Activated CD4-positive, alpha-beta T cell treated with anti-CD3 and anti-CD28 coated beads, Interleukin-2, amount 50 U/mL, for 16 hours (primary cell): ENCODE measurements at places on chromosomes 11 and 22.

DNA sequence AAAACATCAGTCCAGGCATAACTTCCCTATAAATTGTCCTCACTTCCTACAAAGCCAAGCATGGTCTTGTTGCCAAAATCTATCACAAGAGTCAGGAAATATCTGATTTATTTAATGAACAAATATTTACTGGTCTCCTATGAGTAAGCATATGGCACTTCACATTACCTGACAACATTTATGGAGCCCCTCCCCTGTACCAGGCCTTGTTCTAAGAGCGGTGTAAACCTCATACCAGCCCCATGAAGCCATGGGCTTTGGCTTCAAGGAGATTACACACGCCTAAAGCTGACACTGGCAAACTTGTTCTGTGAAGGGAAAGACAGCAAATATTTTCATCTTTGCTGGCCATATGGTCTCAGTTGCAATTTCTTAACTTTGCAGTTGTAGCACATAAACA lies 43.0 kb upstream of the EIF3D start:
- no peak for DNase-seq

DNA sequence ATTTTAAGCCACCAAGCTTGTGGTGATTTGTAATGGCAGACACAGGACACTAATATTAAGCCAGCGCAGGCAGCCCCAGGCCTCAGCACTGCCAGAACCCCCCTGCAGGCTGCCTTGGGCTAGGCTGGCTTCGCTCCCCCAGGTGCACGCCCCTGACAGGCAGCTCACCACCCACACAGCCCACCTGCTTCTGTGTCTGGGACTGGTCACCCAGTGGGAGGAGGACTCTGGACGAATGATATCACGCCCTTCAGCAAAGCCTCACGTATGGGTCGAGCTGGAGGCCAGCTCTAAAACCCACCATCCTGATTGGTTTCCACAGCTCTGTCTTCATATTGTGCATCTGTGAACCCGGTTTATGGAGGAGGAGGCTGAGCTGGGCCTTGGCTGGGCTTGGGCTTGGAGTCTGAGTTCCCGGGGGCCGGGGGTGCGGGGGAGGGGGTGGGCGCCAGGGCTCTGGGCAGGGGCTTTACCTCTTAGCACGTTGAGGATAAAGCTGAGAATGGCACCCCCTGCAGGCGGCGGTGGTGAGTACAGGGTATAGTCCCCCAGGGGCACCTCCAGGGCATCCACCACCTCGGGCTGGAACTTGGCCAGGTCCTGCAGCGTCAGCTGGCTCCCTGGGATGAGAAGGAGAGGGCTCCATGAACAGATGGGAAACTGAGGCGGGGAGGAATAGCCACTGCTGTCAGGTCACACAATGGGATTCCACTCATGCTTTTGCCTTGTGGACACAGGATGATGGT lies 13.8 kb downstream of the GGT5 start:
- DNase-seq: peak; percentile 63

DNA sequence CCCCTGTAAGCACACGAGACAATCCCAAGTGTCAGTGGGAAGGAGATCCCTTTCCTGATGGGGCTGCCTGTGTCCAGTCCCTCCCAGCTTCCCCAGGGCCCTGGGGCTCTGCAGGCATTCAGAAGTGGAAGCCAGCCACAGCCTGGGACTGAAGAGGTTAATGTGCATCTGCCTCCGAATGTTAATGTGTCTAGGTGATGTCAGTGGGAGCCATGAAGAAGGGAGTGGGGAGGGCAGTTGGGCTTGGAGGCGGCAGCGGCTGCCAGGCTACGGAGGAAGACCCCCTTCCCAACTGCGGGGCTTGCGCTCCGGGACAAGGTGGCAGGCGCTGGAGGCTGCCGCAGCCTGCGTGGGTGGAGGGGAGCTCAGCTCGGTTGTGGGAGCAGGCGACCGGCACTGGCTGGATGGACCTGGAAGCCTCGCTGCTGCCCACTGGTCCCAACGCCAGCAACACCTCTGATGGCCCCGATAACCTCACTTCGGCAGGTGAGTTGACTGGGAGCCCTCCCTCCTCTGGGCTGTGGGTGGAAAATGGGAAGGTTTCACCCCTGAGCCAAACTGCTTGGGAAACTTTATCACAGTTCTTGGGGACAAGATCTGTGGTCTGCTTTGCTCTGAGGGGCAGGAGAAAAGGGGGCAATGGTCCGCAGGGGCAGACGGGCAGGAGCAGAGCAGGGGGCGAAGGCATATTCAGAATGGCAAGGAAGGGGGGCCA lies at the start of gene MCHR1:
TSS of gene MCHR1 (plus strand) at position 236 of the 715 bp plus-strand sequence. CDS start at position 405, 169 bp downstream.
- no peak for DNase-seq

DNA sequence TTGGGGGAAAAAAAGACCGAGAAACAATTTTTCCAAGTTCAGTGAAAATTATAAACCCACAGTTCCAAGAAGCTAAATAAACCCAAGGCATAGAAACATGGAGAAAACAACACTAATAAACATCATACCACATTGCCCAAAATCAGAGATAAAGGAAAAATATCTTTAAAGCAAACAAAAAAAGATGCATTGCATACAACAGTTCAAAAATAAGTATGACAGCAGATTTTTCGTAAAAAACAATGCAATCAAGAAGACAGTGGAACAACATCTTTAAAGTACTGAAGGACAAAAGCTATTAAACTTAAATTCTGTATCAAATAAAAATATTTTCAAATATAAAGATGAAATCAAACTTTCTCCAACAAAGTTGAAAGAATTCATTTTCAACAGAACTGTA lies 921.3 kb downstream of the METTL15 start:
- no peak for DNase-seq

GRCh38 chr11:30387891-30388861 lies 65.3 kb downstream of the ARL14EP start:
- DNase-seq: no peak

DNA sequence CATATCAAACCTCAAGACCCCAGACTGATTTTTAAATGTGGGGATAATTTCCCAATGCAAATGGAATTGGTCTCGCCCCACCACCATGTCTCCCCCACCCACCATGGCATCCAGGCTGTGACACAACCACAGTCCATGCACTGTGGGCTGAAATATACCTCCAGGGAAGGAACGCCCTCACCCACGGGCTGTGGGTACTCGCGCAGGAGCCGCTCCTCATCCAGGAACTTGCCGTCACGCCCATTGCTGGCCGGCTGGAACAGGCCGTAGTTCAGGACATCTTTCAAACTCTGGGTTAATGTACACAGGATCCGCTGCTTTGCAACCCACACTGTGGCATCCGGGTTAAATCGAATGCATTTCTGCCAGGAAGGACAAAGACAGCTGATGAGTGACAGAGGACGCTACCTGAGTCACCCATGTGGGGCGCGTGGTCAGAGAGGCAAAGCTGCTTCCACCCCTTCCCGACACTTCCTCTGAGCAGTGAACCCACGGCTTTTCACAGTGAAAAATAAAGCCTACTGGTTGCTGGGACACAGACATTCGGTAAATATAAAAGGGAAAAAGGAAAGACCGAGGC lies 133.6 kb downstream of the SHANK2 start:
- no peak for DNase-seq

GRCh38 chr22:23849009-23850006 lies 8.4 kb upstream of the SLC2A11 start:
- peak; percentile 83 for DNase-seq

DNA sequence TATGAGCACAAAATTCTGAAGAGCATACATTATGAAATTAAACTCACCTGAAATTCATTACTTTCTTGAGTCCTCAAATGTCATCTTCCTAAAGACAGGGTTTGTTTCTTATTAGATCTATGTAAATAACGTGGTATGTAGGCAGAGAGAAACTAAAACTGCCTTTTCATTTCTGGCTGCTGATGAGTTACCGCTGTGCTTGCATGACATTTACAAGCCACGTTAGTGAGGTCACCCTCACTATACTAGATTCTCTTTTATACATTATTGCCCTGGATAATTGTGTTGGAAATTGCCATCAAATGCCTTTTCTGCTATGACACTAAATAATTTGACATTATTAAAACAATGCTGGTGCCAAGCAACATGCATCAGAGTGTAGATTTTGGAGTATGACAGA lies 748.3 kb upstream of the ANO3 start:
- DNase-seq: no peak

GRCh38 chr11:69159150-69159852 lies 3.6 kb downstream of the SMIM38 start:
- no peak for DNase-seq

DNA sequence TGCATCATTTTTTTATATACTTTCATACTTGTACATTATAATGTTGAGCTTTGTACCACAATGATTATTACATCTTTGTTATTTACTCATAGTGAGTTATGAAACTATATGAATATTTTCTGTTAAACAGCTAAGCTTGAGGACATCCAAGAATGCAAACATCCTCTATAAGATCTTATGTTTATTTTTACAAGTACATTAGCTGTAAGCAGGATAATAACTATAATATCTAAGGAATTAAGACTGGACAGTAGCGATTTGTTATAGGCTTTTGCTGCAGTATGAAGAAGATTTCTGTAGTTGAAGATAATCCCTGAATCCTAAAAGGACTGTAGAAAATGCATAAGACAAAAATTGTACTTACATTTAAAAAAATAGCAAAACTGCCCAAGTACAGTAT lies 176.0 kb downstream of the METTL15 start:
- no peak for DNase-seq

GRCh38 chr11:20035701-20036601 lies 124.3 kb downstream of the DBX1 start:
- DNase-seq: no peak

DNA sequence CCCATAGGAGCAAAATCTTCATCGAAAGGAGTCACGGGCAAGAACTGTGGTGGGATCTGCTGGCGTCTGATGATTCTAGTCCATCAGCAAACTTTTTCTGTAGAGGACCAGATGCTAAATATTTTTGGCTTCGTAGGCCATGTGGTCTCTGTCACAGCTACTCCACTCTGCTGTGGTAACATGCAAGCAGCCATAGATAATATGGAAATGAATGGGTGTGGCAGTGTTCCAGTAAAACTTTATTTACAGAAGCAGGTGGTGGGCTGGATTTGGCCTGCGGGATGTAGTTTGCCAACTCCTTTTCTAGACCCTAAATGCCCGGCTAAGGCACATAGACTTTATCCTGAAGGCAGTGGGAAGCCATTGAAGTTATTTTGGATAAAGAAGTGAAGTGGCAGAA lies 32.9 kb downstream of the BMAL1 start:
- no peak for DNase-seq

GRCh38 chr22:33597274-33597985 lies 322.8 kb downstream of the LARGE1 start:
- no peak for DNase-seq

GRCh38 chr22:10961043-10961860 lies 4566.7 kb upstream of the OR11H1 start:
- no peak for DNase-seq

DNA sequence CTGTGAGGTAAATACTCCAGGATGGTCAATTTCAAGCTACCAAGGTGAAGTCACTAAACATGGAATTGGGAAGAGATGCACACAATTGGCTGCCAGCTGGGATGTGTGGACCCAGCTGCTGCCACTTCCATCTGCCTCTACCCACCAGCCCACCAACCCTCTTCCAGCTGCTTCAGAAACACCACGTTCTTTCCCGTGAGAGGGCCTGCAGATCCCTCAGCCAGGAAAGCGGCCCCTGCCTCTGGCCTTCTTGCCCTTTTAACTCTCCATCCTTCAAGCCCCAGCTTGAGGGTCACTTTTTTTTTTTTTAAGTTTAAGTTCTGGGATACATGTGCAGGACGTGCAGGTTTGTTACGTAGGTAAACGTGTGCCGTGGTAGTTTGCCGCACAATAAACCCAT lies 20.0 kb downstream of the PRG3 start:
- DNase-seq: no peak

DNA sequence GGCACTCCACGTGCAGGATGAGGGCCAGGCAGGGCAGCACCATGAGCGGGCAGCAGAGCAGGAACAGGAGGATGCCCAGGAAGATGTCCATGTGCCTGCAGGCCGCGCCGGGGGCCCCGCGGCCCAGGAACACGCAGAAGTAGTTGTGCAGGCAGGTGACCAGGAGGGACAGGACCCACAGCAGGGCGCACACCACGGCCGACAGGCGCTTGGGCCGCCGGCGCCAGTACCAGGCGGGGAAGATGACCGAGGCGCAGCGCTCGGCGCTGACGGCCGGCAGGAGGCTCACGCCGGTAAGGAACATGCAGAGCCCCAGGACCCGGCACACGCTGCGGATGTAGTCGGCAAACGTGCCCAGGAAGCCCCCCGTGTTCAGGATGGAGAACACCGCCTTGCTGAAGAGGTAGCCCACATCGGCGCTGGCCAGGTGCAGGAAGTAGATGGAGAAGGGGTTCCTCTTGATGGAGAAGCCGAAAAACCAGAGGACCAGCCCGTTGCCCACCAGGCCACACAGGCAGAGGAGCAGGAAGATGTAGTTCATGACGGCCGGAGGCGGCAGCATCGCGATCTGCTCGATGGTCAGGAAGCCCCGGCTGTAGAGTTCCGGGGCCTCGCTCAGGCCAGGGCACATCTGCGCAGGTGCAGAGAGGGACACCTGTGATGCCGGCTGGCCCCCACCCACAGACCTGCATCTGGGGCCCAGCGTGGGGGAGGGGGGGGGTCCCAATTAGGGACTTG lies 7.2 kb downstream of the MRGPRF start:
- no peak for DNase-seq

- DNase-seq: no peak
Observed at GRCh38 chr11:72079819-72080325, 470 bp downstream of the NUMA1 start.

DNA sequence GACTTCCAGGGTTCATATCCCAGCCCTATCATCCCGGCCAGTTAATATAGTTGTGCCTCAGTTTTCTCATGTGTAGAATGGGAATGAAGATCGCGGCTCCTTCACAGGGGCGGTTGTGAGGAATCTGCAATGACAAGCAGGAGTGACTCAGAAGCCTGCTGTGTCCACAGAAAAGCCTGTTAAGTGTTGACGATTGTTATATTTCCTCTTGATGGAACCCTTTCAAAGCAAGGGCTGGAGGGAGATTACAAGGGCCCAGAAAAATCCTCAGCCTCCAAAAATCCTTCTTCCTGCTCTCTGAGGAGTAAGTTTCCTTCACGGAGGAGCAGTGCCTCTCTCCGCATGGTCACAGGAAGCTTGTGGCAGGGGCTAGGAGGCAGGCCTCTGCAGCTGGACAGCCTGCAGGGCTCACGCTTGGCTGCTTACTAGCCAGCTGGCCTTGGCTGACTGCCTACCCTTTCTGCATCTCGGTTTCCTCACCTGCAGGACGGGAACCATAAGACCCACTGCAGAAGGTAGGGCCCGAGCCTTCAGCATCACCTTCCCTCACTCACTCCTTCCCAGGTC lies 63.4 kb downstream of the CACNG2 start:
- DNase-seq: no peak

GRCh38 chr11:76561245-76561644 lies 109.3 kb downstream of the LRRC32 start:
- no peak for DNase-seq

- peak; percentile 34 for DNase-seq
Observed at GRCh38 chr11:88301488-88302140, 35.9 kb downstream of the CTSC start.
